NCI-H2081 treated with DMSO at 0.1 percent for 48 hours (cell line): ENCODE measurements at places on chromosomes 3 and 15.

GRCh38 chr3:43102773-43103480 lies 3.0 kb downstream of the POMGNT2 start:
- DNase-seq, result no peak

DNA sequence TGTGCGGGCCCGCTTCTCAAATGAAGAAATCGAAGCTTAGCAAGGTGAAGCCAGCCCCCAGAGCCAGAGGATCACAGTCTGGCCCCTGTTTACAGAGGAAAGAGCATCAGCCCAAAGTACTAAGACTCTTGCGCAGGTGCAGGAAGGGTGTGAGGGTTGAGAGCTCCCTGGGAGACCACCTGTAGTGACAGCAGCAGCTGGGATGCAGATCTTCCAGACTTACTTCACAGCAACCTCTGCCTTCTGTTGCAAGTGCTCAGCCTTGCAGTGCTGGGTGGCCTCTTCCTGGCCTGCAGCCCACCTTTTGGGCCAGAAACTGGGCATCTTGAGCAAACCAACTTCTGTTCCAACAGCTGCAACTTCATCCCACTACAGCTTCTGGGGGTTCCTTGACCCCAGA lies 19.7 kb downstream of the SPATA12 start:
- no peak for DNase-seq

GRCh38 chr3:58899159-58899952 lies 150.5 kb downstream of the CFAP20DC start:
- DNase-seq, result no peak

DNA sequence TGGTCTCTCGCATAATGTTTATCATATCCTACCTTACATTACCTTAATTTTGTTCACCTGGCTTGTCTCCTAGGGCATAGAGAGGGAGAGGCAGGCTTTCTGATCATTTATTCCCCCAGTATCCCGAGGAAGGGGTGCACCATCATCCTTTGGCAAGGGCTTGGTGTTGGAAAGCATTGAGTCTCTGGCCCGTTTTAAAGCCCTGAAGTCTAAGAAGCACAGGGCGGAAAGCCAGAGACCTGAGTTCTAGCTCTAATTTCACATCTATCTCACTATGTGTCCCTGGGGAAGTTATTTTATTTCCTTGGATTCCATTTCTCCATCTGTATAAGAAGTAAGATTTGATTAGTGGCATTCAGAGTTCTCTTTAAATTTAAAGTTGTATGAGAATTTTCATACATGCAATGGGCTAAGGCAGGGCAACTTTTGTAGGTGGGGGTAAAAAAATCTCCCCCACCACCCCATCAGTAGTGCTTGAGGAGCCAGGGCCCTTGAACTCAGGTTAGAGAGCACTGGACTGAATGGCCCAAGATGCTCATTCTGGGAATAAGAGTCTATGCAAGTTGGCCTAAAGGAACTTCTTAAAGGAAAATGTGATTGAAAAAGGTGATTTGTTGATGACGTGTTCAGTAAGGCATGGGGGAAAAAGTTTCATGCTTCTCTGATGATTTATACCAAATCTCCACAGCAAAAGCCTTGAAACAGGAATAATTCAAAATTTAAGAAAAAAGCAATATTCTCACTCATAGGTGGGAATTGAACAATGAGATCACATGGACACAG lies 10.1 kb downstream of the TMC3 start:
- no peak for DNase-seq

GRCh38 chr15:78316283-78317083 lies 17.1 kb upstream of the SKIC8 start:
- DNase-seq, result no peak

GRCh38 chr3:192826214-192827006 lies 91.2 kb downstream of the MB21D2 start:
- DNase-seq, result no peak

- no peak for DNase-seq
Observed at GRCh38 chr3:40476478-40477470, at the start of gene ZNF619. TSS of gene ZNF619 (plus strand) at chr3:40477122. CDS start at chr3:40477980, 858 bp downstream.

DNA sequence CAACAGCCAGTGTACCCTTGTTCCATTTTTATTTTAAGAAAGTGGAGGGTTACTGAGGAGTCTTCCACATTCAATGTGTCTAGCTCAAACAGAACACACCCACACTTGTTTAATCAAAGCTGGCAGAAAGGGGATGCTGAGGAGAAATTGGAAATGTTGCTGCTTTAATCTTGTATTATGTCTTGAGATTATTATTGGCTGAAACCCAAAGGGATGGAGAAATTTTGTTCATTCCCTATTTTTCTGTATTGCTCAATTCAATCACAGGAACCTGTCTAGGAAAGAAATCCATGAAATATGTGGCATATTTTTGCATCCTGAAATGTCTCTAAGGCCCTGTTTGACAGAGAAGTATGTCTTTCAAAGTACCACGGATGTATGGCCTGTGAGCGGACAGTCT lies 238.0 kb downstream of the MYRIP start:
- no peak for DNase-seq

- no peak for DNase-seq
Observed at GRCh38 chr15:78977591-78978347, 32.9 kb upstream of the CTSH start.

DNA sequence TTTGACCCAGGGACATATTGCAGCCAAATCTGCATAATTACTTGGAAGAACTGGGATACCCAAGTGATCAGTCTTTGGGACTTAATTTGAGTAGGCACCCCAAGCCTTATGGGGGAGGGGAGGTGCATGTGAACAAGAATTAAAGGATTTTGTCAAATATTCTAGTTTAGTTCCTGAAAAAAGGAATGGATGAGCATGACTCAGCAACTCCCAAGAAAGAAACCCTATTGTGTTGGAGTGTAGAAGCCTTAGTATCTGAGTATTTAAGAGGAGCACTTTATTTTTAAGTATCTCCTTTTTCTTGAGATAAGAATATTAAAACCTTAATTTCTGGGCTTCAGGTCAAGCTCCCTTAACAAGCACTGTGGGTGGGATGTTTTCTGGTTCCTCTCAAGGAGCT lies 222.4 kb downstream of the CD47 start:
- DNase-seq, result no peak

DNA sequence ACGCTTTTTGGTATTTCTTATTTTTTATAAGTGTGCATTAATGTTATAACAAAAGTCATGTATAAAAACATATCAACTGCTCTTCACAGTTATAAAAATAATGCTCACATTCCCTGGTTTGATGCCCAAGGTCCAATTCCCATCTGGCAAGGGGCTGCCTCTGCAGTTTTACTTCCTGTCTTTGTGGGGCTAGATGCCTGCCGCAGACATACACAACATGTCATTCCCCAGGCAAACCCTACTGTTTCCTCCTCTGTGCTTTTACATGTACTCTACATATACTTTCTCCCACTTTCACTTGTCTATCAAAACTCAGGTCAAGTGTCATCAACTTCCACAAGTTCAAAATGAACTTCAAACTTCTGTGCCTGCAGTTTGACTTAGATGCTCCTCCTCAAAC lies 60.5 kb upstream of the ETV5 start:
- no peak for DNase-seq

GRCh38 chr3:133694288-133695268 lies 32.8 kb upstream of the TOPBP1 start:
- no peak for DNase-seq

GRCh38 chr15:74725845-74726773 lies 781 bp upstream of the CYP1A1 start:
- no peak for DNase-seq

DNA sequence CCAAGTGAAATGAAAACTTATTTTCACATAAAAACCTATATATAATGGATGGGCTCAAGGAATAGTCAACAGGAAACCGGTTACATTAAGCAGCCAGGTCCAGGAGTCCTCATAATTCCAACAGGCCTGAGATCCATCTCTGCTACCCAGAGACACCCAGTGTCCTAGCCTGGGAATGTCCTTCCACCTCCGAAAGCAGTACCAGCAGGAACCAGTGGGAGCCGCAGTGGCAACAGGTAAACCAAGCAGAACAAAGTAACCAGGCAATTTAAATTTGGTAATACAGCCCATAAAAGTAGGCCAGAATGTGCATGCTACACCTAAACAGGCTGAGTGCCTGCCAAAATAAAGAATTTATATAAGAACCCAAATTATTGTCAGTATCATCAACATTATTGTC lies 195.6 kb downstream of the ZBBX start:
- no peak for DNase-seq

- no peak for DNase-seq
Observed at GRCh38 chr3:72247126-72247525, 462.2 kb upstream of the PROK2 start.

- no peak for DNase-seq
Observed at GRCh38 chr3:157861076-157861765, 245.0 kb downstream of the SHOX2 start.

- DNase-seq, result no peak
Observed at GRCh38 chr3:157225001-157225400, 65.1 kb upstream of the CCNL1 start.

DNA sequence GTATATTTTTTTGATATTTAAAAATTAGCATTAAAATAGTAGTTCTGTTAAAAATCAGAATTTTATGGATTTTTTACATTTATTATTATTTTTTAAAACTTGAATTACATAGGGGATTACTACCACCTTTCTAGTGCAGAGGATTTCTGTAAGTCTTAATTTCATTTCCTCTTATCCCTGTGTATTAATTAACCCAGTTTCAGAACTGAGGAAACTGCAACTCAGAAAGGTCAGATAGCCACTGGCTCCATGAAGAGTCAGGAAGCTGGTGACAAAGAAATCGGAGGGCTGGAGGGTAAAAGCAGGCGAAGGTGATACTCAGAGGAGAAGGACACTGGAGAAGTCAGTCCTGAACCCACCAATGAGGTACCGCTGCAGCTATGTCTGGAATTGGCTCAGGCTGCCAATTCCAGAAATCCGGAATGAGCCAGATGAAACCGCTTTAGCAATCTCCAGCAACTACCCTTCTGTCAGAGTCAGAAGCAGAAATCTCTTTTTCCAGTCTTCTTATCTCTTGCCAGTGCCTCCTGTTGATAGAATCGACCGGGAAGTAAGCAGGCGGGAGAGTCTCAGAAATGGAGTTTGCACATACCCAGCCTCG lies 308.5 kb downstream of the SV2B start:
- DNase-seq, result no peak

GRCh38 chr3:7209098-7209497 lies 348.2 kb downstream of the GRM7 start:
- no peak for DNase-seq

- DNase-seq, result no peak
Observed at GRCh38 chr3:196651819-196652218, 12.3 kb downstream of the NRROS start.

- peak; percentile 50 for DNase-seq
Observed at GRCh38 chr3:150787741-150788370, 24.9 kb upstream of the SIAH2 start.

GRCh38 chr15:61047783-61048182 lies 181.3 kb downstream of the RORA start:
- DNase-seq, result no peak
